ENCODE measurements at places on chromosomes 1 and 21.

- DNase-seq, result no peak
Measured at GRCh38 chr1:161393151-161393550, 25.5 kb upstream of the CFAP126 start.

DNA sequence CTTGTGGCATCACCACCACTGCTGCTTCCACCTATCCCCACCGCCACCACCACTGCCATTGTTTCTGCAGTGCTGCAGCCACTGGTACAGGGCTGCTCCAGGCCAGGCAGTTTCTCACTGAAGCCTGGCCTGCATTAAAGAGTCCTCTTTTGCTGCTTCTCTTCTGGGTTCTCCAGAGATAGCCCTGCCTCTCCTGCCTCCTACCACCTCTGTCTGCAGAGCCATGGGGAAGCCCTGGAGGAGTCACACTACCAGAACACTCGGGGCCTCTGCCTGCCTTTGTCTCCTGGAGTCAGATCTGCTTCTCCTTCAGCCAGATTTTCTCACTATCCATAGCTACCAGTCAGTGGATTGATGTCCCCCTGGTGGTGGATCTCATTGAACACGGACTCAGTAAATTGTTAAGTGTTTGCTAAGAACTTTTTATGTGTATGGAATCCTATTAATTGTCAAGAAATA, 37.7 kb upstream of the DDAH1 start:
- DNase-seq, result no peak

DNA sequence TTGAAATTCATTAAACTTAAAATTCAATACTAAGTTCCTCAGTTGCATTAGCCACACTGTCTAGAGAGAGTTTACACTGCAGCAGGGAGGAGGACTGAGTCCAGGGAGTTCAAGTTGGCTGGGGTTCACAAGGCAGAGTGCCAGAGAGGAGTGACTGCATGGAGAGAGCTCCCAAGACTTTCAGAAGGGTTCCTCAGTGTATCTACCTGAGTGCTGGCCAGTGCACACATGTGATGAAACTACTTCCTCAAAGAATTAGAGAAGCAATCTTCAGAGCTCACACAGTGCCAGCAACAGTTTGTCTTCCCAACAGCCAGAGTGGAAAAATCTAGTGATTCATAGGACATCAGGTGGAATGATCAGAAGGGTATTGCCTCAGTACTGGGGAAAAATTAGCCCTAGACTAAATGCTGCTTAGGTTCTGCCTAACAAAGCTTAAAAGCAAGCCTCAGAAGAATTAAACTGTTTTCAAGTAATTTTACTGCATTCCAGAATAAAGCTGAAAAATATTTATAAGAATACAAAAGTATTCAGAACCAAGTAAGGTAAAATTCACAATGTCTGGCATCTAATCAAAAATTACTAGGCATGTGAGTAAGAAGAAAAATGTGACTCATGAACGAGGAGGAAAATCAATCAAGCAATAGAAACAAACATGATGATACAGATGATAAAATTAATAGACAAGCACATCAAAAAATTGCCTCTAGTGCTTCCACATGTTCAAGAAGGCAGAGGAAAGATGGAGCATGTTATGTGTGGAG, 10.4 kb upstream of the WNT3A start:
- no peak for DNase-seq

DNA sequence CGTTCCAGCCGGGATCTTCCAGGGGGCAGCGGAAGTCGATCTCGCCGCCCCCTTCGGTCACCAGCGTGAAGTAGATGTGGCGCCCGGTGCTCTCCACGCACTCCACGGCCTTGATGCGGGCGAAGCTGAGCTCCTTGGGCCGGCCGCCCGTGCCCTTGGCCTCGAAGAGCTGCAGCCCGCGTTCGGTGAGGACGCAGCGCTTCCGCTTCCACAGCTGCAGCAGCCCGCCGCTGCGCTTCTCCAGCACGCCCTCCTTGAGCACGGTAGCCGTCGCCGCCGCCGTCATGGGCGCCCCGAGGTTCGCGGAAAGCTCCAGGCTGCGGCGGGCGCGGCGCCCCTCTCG, 516 bp downstream of the PHLDA3 start:
- DNase-seq, result no peak

GRCh38 chr1:17194615-17195528, 10.1 kb upstream of the PADI1 start:
- DNase-seq, result no peak

DNA sequence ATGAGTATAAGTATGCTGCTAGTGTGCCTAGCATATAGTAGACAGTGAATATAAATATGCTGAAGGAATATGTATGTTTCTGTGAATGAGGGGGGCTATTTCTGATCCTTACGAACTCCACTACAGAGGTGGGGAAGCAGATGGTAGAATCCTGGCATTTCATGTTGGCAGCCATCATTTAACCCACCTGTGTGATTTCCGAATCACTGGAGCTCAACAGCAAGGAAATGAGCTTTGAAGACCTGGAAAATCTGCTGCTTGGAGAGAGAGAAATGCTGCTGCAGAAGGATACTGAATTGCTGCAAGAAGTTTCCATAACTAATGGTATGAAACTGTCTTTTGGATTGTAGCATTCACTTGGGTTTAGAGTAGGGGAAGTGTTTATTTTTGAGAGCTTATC, 83.5 kb downstream of the RABGAP1L start:
- DNase-seq, result no peak

- no peak for DNase-seq
Measured at GRCh38 chr1:170959385-170959784, 24.1 kb downstream of the MROH9 start.

DNA sequence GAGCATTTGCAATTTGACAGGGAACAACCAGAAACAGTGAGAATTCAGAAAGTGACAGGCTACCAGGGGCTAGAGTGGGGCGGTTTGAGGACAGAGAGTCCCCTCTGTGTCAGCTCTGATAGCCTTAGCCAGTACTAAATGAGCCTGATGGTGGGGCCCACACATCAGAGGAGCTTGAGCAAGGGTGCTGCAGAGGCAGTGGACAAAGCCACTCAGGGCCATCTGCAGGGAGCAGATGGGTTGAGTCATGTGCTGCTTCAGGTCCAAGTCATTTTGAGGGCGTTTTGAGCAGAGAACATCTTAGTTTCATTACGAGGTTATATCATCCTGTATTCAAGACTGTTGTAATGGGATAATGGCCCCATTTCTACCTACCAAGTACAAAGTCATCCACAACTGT, 7.7 kb downstream of the LRRC52 start:
- no peak for DNase-seq

DNA sequence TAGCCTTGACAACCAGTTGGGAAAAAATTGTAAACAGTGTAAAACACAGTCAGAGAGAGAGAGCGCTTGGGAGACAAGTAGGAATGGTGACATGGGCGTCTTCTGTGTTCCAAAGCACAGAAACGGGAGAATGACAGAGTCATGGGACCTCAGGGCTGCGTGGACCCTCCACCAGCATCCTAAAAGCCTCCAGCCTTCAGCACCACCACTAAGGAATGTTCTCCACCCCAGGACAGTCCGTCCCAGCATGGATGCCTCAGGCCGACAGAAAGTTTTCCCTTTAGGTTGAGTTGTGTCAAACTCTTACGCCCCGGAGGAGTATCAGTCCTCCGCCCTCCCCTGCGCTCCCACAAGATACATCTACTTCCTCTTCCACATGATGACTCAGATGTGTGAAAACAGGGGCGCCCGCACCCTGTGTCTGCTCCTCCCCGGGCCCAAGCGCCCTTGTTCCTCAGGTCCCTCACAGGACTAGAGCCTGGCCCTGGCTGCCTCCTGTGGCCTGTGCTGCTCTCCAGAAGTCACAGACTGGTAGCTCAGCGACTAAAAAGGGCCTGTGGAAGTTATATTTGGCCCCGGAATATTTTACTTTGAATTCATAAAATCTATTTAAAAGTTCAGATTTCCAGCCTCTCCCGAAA, 63.9 kb upstream of the EFHD2 start:
- DNase-seq, result no peak

DNA sequence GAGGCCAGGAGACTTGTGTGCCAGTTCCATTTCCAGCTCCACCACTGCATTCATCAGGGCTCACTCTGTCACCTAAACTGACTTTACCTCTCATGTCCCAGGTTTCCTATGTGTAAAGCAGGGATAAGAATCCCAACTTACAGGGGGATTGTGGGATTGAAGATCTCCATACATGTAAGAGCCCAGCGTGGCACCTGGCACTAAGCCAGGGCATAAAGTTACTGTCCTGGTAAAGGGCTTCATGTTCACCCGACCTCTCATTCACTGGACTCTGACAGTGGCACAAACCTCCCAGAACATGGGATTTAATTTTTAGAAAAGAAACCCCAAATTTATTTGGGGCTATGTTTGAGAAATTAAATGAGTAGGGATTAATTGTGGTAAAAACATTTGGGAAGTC, 8.9 kb upstream of the IGFN1 start:
- DNase-seq, result no peak

DNA sequence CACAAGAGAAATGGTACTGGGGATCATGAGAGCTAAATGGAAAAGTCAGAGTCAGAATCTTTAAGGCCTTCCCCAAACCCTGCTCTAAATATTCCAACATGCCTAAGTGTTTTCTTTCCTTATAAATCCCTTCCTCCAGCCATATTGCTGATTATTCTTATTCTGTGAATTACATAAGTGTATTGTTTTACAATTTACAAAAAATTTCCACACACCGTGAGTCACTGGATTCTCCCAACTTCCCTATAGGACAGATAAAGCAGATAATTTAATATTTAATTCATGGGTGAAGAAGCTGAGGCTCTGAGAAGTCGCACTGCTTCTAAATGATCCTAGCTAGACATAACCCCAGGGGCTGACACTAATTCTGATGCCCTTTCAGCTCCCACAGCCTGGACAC, 243.3 kb upstream of the JUN start:
- DNase-seq, result no peak

DNA sequence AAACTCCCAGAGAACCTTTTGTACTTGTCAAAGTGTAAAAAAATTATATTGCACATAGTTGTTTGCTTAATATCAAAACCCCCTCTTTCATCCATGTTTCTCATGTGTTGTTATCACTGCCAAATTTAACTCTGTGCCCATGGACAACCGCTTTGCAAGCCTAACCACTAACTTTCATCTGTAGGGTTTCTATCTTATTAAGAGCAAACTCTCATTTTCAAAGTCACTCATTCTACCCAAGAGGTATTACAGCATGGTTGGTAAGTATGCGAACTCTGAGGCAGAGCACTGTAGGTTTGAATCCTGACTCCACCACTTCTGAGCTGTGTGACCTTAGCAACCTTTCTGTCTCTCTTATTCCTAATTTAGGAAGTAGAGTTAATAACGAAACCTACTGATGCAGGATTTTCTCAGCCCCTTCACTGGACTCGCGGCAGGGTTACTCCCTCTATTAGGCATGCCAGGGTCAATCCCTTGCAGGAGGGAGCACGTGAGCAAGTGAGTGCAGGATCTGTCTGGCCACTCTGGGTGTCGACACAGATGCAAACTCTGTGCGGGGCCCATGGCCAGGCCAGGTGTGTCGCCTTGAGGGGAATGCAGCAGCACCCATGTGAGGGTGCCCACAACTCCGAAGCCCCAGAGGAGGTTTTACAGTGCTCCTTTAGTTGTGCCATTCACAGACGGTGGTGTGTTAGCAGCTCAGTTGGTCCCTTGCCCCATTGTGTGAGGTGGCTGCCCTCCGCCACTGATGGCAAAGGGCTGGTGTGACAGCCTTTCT, 361.5 kb upstream of the ADGRL2 start:
- DNase-seq, result no peak

- DNase-seq, result no peak
Measured at GRCh38 chr1:171794085-171794484, 12.6 kb downstream of the METTL13 start.

GRCh38 chr1:53583868-53584776, 124.9 kb downstream of the DMRTB1 start:
- no peak for DNase-seq

DNA sequence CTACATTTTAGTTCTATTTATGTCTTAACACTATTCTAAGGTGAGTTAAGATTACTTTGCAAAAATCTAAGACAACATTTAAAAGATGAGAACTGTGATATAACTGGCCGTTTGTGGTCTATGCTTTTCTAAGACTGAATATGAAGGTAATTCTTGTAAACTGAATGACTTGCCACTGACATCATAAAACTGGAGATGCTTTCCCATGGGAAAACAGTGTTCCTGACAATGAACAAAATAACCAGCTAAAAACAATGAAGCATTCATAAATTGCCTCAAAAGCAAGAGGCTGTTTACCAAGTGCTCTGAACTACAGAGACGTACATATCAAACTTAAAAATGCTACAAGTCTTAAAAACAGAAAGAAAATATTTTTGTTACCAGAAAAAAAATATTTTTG, 54.7 kb downstream of the APP start:
- DNase-seq, result no peak

- peak; percentile 68 for DNase-seq
Measured at GRCh38 chr21:33230545-33231324, 997 bp downstream of the IFNAR2 start.

GRCh38 chr1:83055391-83056170, 943.4 kb downstream of the TTLL7 start:
- no peak for DNase-seq

DNA sequence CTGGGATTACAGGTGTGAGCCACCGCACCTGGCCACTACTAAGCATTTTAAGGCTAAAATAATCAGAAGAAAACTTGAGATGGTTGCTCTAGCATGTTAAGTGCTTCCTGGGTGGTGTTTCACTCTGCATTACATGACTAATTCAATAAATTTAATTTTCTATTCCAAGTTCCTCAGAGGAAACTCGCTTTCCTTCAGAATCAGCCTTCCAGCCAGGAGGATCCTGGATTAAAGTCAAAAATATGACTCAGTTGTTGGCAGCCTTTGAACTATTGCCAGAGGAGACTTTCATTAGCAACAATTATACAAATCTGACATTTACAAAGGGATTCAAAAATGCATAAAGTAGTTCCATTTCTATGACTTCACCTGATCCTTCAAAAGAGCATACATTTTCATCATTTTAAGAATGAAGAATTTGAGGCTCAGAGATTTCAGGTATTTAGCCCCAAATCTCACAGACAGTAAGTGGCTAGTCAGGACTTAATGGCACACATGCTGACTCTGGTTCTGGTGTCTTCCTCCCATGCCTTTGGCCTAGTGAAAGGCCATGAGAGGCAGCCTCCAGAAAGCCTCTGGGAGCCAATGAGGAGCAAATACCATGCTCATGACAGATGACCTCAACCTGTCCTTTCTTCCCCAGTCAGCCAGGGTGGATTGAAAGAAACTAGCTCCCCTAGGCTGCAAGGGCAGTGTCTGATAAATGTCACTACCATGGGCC, 115.7 kb downstream of the MAP3K21 start:
- DNase-seq, result no peak

- DNase-seq, result no peak
Measured at GRCh38 chr1:186578325-186579016, 101.8 kb downstream of the PTGS2 start.

- DNase-seq, result no peak
Measured at GRCh38 chr1:100757946-100758345, 38.4 kb downstream of the VCAM1 start.

GRCh38 chr1:203177470-203178039, 1.9 kb upstream of the MYBPH start:
- DNase-seq, result no peak

- no peak for DNase-seq
Measured at GRCh38 chr21:26832546-26832945, 12.7 kb downstream of the ADAMTS1 start.

GRCh38 chr1:234502785-234503184, 23.8 kb upstream of the TARBP1 start:
- no peak for DNase-seq

GRCh38 chr1:224377676-224378006, 21.0 kb downstream of the CNIH4 start:
- no peak for DNase-seq

Measured in activated B cell treated with CpG ODN at 0.5 μM for 24 hours (primary cell).